ENCODE measurements at places on chromosomes 12 and 14. TPM values are rescaled to one million over a fixed set of nuclear protein-coding genes. Genes with fewer than 3 reads are reported as not detected.

Gene ALKBH2
- 16.2 TPM for total RNA-seq

Gene SLCO1B3
- not detected for total RNA-seq

DNA sequence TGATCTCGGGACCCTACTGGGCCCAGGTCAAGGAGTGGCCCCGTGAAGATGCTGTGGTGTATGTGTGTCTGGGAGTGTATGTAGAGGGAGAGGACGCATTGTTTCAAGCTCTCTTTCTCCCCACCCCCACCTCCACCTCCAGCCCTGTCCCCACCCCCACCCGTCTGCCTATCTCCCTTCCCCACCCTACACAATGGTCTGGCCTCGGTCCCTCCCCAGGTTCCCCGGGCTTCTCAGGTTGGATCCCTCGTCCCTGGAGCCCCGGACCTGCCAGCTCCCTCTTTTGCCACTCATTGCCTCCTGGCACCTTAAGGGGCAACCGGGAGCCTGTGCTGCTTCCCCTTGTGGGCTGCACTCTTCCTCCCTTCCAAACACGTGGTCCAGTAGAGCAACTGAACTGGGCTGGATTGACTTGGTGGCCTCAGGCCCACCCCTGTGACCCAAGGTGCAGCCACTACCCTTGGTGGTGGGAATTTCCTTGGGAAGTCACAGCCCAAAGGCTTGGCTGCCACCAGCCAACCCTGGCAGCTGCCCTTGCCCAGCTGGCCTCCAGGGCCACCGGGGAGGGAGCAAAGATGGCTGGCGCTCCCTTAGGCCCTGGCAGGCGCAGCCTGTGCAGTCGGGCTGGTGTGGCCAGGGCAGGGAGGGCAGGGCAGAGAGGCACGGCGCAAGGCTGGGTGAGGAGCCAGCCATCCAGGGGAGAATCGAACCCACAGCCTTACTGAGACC is 628 bp downstream of the VRTN start:
- no peak for ATAC-seq

DNA sequence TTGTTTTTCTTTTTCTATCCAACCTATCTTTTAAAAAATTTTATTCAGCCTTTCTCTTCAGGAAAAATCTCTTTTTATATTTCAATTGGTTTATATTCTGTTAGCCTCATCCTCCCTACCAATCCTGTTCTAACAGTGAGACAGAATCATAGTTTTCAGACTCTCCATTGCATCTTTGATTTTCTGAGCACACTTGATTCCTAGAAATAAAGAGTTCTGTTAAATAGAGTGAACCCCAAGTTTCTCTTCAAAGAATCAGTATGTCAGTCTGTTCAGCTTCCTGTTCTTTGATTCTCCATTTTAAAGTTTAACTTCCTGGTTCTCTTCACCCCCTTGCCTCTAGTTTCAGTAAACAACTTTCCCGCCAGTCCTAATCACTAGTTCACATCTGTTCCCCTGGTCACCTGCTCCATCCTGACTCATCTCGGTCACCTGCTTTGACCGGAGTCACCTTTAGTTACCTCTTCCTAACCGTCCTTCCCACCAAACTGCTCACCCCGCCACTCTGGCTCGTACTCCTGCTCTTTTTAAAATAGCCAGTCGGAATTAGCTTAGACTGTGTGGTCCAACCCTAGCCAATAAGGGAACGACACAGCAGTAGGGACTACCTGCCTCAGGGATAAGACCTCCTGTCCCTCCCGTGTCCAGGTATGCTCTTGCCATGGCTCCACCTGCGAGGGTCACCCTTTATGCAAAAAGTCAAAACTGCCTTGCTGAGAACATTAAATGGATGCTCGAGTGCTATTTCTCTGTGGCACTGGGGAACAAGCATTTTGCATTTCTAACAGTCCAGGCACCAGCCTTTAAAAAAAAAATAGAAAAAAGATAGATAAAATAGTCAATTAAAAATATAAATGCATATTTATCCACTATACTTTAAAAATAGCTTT is 48.4 kb downstream of the DDX51 start:
- no peak for ATAC-seq

DNA sequence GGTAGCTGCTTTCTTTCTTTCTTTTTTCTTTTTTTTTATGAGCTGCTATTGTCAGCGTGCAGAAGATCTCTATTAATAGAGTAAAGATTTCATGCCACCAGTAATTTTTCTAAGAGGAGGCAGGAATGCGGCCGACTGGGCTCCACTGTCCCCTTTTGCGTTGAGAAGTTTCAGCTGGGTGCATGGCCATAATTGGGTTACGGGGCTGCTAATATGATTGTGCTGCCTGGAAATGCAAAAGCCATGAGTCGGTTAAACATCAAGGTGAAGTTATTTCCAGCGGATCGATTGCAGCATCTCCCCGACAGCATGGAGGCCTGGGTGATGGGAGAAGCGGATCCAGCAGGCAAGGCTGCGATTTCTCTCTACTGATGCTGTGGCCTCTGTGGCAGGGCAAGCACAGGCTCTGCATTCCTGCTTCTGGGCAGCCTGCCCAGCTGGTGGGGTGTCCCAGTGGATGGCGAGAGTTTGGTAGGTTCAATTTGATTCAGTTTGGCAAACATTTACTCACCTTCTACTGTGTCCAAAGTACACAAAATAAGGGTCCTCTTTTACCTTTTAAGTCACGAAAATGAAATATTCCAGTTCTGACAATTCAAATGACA is 54.4 kb upstream of the PRMT8 start:
- no peak for ATAC-seq
